ENCODE measurements at places on chromosomes 7 and 10.

GRCh38 chr7:140197218-140197890 is 20.6 kb upstream of the KDM7A start:
- no peak for DNase-seq

DNA sequence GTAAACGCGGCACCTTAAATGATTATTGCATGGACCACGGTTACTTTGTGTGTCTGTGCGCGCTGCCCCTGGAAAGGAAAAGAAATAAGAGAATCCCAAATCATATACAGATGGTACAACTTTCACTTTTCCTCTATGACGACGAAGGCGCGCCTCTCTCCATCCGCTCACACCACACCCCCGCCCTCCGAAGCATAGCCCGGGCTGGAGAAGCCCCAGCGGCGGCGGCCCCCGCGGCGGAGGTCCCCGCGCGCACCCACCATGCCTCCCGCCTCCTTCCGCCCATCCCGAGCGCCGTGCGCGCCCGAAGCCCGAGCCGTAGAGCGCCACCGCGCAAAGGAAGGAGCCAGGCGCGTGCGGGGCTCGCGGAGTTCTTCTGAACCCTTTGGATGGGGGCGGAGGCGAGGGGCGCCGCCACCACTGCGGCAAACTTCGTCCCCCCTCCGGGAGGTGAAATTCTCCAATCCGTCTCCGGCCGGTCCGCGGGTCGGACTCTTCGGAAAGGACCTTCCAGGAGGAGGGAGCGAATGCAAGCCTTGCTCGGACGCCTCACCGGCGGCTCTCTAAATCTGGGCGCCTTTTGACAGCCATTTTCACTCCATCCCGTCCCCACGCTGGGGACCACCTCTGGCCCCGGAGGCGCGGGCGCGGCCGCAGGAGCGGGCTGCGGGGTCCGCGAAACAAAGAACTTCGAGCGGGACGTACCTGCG is 588 bp downstream of the GLI3 start:
- no peak for DNase-seq

DNA sequence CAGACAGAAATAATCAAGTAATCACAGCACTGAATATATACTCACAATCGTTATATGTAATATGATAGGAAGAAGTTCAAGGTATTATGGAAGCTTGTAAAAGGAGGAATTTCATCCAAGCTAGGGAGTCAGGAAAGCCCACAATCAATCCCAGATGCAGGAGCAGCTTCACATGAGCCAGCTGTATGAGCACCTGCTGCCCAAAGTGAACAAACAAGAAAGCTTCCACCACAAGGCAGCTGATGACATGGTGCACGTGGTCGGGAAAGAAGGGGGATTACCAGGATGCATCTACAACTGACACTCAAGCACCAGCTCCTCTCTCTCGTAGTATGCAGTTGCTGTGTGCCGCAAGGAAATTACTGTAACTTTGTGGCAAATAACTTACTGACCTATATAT is 225.2 kb downstream of the XPNPEP1 start:
- DNase-seq, result no peak

DNA sequence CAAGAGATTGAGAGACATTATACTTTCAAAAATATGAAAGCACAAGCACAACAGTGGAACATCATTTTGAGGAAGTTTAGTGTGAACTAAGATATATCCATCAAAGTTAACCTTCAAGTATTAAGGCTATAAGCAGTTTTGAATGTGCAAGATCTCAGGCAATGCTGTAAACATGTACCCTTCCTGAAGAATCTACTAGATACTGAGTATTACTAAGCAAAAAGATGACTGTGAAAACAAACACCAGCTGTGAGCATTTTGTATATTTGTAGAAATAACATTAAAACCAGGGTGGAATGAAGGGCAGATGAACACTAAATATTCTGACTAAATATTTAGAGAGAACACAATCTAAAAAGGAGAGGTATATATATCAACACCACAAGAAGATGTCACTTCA is 41.3 kb upstream of the ADRA2A start:
- DNase-seq, result no peak

DNA sequence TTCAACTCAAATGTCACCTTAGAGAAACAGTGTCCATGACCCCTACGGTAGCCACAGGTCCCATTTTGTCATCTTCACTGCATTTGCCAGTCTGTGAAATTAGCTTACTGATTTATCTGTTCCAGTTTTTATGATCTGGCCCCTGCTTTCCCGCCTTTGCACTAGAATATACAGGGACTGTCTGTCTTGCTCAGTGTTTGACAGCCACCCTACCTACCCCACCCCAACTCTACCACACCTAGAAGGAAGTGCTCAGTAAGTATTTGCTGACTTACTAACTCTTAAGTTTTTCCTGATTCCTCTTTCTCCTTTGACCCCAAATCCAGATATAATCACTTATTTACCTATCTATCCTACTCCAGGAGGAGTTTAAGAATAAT is 49.5 kb downstream of the CREB3L2 start:
- DNase-seq, result no peak

DNA sequence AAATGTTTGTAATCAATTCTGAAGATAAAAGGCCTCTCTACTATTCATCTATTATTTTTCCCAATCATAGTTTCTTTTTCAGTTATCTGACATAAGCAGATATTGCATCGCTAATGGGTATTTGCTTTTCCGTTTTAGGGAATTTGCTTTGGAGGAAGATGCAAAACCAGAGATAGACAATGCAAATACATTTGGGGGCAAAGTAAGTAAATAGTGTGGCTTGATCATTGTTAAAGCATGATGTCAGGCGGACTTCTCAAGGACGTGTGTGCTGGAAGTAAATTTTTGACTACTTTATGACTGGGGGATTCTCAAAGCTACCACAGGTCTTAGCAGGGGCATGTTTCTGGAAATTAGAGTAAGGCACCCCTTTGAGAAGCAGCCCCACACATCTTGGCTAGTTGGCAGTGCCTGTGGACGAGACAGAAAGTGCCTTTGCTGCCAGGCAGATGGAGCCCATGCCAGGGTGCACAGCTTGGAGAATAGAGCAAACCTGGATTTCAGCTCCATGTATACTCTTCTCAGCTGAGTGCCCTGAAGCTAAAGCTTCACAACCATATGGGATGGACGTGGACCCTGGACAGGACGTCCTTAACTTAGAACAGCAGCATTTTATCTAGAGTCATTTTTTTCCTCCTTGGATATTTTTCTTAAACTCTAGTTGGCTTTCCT is 68.6 kb downstream of the SRI start:
- DNase-seq, result no peak

DNA sequence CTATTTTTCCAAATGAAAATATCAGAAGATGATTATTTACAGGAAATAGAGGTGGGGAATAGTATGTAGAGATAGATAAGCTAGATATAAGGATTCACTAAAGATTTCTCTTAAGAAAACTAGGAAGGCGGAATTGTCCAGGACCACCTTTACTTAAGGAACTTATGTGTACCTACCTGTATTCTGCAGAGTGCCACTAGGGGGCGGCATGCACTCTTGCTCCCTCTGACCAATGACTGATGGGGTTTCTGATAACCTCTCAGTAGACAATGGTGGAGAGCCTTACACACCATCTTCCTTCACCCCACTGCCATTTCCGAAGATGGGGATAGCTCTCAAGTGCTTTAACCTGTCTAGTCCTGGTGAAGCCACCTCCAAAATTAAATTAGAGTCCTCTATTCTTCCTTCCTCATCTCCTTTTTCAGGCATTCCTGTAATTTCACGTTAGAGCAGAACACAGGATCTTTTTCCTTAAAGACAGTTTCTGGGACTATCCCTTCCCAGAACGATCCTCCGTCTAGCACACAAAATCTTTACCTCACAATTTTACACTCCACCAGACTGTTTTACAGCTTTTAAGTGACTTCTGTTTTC is 453.1 kb downstream of the SORCS1 start:
- DNase-seq, result no peak

DNA sequence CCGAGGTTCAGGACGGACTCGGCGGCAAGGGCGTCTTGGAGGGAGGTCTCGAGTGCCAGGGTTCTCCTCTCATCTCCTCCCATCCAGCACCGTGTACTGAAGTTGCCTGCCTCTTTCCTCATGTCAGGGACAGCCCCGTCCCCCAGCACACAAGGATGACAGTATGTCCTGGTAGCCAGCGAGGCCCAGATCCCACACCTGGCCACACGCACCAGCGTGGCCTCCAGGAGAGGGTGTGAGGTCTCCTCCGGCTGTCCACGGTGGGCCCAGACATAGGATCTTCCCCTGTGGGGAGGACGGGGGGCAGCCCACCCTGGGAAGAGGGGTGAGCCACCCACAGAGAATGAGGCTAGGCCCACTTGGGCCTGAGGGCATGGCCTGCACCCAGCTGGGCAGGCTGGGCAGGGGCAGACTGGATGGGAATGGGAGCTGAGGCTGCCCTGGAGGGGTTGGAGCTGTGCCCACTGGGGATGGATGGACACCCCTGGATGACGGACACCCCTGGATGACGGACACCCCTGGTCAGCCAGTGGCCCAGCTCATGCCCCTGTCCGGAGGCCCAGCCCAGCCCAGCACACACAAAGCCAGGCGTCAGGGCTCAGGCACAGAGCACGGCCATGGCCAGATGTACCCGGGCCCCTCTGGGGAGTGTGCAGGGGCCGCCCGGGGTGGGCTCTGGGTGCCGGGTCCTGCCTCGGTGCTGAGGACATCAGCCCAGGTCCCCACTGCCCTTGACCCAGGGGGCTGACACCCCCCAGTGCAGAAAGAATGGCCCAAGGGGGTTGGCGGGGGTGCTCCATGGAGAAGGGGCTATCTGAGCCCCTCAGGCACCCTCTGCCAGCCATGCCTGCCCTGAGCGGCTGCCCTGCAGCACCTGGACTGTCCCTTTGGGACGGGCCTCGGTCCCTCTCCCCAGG is 30.9 kb upstream of the CFAP46 start:
- DNase-seq, result no peak

DNA sequence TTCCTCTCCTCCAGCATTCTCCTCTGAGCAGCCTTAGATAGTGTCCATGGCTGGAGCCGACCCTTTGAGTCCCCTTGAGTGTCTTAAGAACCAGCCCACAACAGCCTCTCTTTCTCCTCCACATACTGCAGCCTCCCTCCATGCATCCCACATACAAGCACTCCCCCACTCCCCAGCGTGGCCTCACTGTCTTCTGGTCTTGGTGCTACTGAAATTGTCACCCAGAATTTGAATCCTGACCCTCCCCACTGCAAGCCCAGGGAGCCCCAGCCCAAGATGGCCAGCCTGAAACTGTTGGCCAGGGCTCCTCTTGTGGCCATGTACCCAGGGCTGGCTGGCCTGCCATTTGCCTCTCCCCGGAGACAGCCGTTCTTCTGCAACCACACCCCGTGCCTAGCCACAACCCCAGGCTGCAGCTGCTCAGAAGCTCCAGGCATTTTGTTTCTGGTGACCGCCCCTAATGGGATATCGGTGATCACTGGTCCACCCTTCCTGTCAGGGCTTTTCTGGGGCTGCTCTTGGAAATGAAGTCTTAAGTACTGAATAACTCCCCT is 18.8 kb upstream of the SH2D4B start:
- no peak for DNase-seq

GRCh38 chr10:79982362-79982800 is 33.5 kb upstream of the SFTPD start:
- no peak for DNase-seq

DNA sequence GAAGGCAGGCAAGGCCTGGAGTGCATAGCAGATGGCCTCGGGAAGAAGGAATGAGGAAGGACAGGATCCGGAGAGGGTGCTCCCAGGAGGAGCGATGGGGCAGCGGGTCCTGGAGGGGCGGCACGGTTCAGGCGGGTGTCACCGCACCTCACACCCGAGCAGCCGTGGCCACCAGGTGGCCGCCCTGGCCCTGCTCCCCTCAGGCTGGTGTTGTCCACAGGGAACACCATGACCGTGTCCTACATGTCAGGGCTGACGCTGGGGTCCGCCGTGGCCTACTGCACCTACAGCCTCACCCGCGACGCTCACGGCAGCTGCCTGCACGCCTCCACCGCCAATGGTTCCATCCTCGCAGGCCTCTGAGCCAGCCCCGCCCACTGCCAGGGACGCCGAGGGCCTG is 19.8 kb downstream of the SLC29A4 start:
- no peak for DNase-seq

GRCh38 chr7:87131771-87132170 is 20.5 kb upstream of the DMTF1 start:
- DNase-seq, result no peak

DNA sequence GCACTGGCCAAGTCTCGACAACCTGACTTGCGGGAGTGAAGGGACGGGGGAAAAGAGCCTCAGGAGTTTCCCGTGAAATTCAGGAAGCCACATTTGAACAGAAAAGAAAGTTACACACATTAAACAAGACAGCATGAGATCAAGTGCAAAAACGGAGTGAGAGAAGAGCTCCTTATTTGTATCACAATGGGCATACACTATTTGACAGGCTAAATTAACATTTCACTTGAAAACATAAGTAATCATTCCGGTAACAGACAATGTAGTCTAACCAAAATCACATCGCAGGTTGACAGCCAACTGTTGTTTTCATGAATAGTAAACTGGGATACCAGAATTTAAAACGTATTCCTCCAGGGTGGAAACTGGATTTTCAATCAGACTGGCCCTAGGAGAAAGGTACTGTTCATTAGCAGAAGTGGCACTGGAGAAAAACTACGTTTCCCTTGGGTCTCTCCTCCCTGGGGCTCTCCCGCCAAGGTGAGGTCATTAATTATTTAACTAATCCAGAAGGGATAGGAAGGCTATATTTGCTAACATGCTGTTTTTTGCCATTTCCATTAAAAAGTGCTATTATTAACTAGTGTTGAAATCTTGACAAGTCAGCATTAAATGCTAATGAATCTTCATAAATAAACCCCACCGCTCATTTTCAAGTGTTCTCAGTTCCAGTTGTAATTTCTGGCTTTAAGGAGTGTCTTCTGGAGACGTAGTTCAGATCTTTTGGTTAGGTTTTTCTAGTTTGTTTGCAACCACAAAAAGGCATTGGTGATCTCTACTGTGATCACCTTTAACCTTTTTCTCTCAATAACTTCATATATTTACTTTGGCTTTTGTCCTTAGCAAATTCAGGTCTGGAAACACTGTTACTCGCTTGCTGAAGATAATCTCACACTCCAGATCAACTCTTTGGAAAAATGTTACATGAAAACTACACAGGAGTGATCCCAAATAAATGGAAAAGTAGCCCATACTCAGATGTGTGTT is 25.1 kb downstream of the RHEB start:
- no peak for DNase-seq

DNA sequence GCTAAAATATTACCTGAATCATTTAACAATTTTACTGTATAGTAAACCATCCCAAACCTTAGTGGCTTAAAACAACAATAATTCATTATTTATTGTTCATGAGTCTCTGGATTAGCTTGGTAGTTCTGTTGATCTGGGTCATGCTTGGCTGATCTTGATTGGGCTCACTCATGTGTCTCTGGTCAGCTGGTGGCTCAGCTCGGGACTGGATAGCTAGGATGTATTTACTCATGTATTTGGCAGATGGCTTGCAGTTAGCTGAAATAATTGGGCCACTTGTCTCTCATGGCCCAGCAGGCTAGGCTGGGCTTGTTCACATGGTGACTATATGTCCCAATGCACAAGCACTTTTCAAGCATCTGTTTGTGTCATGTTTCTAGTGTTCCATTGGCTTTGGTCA is 262.8 kb downstream of the BBS9 start:
- DNase-seq, result no peak

- DNase-seq, result peak; percentile 6
Measured at GRCh38 chr10:14184841-14185315, 145.8 kb downstream of the FRMD4A start.

GRCh38 chr7:33550979-33551378 is 354.4 kb upstream of the BMPER start:
- no peak for DNase-seq

GRCh38 chr10:86785968-86786367 is 29.5 kb downstream of the BMPR1A start:
- no peak for DNase-seq
